ENCODE measurements at places on chromosomes 5 and 9.
A peak's percentile ranks its signal among the peaks of the same experiment; 100 is the strongest.

- no peak for DNase-seq
Measured at GRCh38 chr5:57804007-57804444, 321.4 kb upstream of the ACTBL2 start.

- DNase-seq, result no peak
Measured at GRCh38 chr5:148376198-148376597, 7.6 kb upstream of the FBXO38 start.

DNA sequence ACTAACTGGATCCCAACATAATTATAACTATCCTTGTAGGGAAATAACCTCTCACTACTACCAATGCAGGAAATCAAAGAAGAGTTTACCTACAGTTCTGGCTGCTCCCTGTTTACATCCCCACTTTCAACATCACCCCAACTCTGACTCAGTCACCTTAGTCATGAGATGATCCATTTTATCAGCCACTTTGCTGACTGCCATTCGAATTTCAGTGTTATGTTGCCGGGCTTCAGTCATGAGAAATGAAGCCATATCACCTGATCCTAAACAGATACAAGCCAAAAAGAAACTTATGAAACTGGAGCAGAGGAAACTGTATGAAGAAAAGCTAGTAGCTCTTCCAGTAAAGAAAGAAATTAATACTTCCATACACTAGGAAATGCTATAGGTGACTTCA is 33.7 kb downstream of the SLC31A2 start:
- DNase-seq, result no peak

GRCh38 chr5:137828664-137829063 is 39.0 kb upstream of the MYOT start:
- DNase-seq, result no peak

- DNase-seq, result no peak
Measured at GRCh38 chr9:37905131-37905505, 1.2 kb upstream of the SLC25A51 start.

DNA sequence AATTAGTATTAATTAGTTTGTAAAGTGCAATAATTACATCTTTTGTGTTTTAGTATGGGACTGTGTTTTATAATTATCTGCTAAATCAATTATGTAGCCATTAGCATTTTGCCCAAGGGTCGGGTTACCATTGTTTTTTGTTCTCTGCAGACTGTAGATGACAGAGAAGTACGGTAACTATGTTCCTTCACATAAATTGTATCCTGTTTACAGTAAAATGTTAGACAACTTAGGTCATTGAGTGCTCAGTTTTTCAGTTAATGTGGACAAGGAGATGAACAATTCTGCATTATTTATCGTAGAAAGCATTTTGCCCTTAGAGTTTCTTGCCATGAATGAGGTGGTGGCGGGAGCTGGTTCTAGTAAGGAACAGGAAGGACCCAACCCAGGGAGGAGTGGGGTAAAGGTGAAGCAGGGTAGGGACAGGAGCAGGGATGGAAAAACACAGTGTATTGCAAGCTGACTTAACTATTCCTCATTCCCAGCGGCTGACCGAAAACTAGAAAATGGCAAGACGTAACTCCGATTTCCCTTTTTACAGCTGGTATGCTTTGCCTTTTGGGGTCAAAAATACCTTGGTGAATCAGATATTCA is 243.7 kb upstream of the SLC24A2 start:
- DNase-seq, result no peak

GRCh38 chr5:172229904-172230303 is 35.9 kb downstream of the EFCAB9 start:
- DNase-seq, result no peak

GRCh38 chr5:65728218-65728617 is 6.2 kb downstream of the NLN start:
- DNase-seq, result no peak

DNA sequence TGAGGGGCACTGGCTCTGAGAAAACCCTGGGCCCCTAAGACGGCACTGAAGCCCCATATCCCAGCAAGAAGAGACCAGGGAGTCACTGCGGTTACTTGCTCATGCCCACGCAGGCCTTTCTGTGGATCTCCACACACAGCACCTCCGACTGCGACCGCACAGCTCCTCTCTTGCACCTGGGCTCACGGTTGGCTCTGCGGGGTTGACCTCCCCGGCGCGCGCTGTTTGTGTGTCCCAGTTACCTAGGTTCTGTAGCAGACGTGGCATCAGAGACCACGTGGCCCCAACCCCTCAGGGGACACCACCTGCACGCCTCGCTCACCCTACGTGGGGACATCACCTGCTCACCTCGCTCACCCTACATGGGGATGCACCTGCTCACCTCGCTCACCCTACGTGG is 12.7 kb downstream of the LPCAT1 start:
- DNase-seq, result no peak

- DNase-seq, result no peak
Measured at GRCh38 chr9:136662656-136663581, at the start of gene EGFL7. EGFL7 (plus strand) TSS chr9:136662916; CDS start chr9:136668283, 5,367 bp downstream.

DNA sequence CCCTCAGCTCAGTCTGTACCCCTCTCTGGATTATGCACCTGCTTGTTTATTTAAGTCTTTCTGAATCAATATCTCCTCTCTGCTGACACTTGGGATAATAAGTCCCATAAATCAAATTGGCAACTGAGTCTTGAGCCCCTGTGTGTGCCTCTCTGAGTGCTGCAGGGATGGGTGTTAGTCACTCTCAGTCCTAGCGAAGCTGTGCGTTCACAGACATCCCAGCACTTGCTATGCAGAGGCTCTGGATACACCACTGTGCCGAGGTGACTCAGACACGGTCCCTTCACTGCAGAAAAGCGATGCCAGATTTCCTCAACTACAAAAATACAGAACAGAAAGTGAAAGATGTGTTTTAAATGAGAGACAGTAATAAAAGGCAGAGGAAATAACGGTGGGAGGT is 4.1 kb upstream of the KCNMB1 start:
- no peak for DNase-seq

DNA sequence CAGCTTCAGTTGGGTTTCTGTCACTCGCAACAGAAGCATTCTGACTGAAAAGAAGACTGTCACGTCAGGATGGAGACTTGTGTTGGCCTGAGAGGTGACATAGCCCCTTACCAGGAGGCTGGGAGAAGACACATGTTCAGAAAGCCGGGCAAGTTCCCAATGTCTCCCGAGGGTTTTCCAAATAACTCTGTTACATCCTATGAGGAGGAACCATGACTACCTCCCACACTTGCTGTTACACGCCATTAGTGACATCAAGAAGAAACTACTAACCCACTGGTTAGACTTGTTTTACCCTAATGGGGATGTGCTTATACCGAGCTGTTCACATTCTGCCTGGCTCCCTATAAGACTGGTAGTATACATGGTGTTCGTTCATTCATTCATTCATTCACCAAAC is 33.3 kb downstream of the SH3PXD2B start:
- no peak for DNase-seq

DNA sequence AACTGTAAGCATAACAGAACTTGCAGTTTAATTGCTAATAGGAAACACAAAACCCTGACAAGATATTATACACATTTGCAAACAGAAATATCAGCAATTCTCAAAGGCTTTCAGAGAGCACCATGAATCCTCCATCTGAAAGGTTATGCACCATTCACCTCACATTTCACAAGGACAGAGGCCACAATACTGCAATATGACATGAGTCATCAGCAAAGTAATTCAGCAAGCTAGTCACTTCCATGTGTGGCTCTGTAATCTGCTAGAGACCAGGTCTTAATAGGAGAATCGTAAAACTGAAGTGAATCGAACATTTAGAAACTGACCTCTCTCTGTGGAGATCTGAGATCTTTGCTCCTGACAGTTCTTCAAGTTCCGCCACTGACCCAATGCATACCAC is 28.3 kb downstream of the IARS1 start:
- DNase-seq, result no peak

DNA sequence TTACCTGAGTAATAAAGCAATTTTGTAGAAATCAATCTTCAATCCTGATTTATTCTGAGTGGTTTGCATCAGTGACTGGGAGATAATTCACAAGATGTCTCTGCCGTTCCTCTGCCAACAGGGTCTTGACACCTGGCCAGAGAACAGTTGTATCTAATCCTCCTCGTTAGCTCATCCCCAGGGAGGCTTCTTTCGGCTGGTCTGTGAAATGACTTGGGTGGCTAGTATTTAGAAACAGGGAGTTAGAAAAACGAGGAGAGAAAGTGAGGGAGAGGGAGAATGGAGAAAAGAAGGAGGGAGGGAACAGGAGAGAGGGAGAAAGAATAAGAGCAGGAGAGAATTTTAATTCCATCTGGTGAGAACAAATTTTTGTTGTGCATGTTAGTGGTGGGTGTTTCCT is 600.2 kb upstream of the TLE4 start:
- DNase-seq, result no peak

DNA sequence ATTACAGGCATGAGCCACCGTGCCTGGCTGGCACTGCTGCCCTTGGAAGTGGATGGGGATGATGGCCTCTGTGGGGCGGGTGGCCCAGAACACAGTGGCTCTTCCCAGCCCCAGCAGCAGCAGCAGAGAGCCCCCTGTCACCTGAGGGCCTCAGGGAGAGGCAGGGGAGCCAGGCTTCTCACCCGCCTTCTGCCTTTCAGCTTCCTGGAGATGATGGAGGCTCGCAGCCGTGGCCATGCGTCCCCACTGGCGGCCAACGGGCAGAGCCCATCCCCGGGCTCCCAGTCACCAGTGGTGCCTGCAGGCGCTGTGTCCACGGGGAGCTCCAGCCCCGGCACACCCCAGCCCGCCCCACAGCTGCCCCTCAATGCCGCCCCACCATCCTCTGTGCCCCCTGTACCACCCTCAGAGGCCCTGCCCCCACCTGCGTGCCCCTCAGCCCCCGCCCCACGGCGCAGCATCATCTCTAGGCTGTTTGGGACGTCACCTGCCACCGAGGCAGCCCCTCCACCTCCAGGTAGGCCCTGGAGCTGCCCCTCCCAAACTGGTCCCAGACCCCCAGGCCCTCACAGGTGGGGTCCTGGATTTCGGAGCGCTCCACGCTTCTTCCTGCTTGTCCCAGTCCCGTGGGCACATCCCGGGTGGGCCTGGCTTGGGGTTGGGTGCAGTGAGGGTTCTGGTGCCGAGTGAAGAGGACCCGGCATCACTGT is 5.0 kb upstream of the AJM1 start:
- DNase-seq, result no peak

- DNase-seq, result peak; percentile 57
Measured at GRCh38 chr5:102823441-102823874, 68.4 kb downstream of the PAM start.

GRCh38 chr9:132507670-132508469 is 74.5 kb upstream of the BARHL1 start:
- peak; percentile 51 for DNase-seq

DNA sequence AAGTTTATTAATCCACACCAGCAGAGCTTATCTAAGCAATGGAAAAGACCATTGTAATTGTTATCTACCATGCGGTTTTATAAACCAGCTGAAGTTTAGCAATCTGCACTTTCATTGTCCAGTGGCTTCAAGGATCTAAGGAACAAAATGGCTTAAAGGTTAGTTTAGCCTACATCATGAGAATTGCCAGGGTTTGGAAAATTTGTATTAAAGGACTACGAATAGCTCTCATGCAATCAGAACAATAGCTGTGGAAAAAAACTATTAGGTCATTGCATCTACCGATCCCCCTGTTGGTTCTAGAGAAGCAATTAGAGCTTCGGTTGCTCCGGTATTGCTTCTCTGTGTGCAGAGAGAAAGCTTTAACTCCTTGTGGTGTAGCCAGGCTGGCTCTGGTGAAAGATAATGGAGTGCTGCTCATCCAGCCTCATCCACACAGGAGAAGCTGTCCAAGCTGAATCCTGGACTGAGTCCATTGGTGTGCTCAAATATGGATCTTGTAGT is 86.3 kb upstream of the SLC12A2 start:
- DNase-seq, result no peak

GRCh38 chr5:94031631-94032030 is 290.2 kb upstream of the POU5F2 start:
- peak; percentile 28 for DNase-seq

DNA sequence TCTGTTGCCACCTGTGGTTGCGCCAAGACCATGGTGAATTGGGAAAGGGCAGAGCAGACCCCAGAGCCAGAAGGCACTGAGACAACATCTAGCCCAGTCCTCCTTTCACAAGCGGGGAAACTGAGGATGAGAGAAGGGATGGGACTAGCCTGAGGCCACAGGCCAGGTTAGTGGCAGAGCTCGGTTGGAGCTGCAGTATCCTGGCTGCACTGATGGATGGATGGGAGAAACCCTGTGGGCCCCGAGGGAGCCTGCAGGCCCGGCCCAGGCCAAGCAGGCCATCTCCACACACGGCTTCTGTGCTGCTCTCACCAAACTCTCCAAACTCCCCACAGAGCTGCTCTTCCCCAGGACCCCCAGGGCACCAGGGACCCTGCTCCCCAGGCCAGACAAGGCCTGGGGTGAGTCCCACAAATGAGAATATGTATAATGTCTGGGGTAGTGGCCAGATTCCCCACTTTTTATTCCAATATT is 60.2 kb downstream of the TSTD2 start:
- no peak for DNase-seq

DNA sequence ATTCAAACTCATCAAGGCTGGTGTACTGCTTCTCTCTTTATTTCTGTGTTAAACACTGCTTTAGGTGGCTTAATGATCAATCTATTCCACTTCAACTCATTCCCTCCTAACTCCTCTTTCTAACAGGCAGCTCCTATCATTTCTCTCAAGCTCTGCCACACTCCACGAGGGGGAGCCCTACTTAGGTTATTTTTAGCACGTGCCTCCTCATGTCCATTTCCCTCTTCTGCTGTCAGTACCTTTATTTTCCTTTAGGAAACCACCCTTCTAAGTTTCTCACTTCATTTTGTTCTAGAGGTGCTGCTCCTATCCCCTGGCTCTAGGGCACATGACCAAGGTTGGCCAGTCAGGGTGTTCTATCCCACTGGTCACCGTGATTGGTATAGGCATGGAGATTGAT is 6.7 kb upstream of the BRINP1 start:
- DNase-seq, result no peak

GRCh38 chr9:80831751-80832150 is 857.6 kb downstream of the TLE1 start:
- DNase-seq, result no peak

GRCh38 chr9:132404228-132404881 is 2.3 kb downstream of the TTF1 start:
- no peak for DNase-seq

- DNase-seq, result no peak
Measured at GRCh38 chr5:13378091-13378490, 566.4 kb downstream of the DNAH5 start.

GRCh38 chr9:22238809-22239684 is 207.6 kb upstream of the DMRTA1 start:
- no peak for DNase-seq

- no peak for DNase-seq
Measured at GRCh38 chr9:127112056-127112455, 10.4 kb downstream of the ANGPTL2 start.

Measured in DMS79 treated with DMSO at 0.1 percent for 48 hours (cell line).